Amniotic stem cell (primary cell): ENCODE measurements at places on chromosomes 3 and 15.

DNA sequence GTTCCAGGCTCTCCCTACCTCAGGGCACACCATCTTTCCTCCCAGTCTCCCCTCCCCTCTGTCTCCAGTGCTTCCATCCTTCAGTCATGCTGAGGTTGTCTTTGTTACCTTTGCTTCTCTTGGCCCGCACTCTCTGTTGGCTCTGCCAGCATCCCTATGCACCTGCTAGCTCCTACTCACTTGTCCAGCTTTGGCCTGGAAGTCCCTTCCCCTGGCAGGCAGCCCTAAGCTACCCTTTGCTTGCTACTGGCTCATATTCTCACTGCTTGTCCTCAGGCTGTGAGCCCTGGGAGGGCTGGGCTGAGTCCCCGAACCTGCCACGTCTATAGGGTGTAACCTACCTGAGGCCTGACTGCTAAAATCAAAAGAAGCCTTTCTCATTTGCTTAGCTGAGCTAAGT, 122.7 kb downstream of the PGPEP1L start:
- no peak for DNase-seq

GRCh38 chr3:52213005-52213404, 12.4 kb downstream of the TLR9 start:
- DNase-seq: no peak

GRCh38 chr3:66467996-66468735, 32.7 kb downstream of the LRIG1 start:
- DNase-seq: no peak

DNA sequence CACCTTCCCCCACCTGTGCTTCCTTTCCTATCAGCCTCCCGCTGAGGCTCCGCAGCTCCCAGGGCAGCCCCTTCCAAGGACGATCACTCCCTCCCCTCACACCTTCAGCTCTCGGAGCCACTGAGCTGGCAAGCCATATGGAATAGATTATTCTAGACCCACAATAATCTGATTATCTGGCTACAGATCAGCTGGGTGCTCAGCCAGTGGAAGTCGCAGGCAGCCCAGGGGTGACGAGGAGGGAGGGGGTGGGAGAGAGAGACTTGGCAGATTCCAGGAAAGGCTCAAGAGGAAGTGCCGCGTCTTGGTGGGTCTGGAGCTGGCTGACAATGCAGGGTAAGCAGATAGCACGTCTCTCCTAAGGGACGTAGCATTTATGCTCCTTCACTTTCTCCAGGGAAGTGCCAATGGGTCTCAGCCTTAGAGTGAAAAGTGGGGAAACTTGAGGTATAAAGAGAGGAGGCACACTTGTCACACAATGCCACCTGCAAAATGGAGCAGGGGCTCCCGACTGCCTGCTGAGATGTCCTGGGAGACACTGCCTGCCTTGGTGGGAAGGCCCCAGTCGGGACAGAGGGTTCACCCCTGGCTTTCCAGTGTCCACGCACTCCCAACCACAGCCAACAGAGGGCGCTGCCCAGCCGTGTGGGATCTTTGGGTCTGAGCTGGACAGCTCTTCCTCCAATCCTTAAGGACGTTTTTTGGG, 9.4 kb upstream of the MESP1 start:
- no peak for DNase-seq

- DNase-seq: no peak
Measured at GRCh38 chr15:40332113-40332781, 8.5 kb downstream of the CCDC9B start.

DNA sequence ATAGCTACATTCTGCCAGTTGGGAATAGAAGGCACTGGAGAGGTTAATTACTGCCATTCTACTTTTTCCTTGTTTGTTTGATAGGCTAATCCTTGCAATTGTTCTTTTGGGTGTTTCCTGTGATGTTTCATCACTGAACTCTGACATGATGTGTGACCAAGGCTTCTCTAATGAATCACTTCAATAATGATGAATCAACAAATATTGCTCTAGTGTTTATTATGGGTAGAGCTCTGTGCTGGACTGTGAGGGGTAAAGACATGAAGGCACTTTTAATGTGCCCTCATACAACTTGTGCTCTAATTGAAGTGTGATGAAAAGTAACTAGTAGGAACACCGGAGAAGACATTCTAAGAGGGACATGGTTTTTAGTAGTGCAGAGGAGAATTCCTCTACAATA, 233.6 kb downstream of the WDR72 start:
- DNase-seq: no peak

DNA sequence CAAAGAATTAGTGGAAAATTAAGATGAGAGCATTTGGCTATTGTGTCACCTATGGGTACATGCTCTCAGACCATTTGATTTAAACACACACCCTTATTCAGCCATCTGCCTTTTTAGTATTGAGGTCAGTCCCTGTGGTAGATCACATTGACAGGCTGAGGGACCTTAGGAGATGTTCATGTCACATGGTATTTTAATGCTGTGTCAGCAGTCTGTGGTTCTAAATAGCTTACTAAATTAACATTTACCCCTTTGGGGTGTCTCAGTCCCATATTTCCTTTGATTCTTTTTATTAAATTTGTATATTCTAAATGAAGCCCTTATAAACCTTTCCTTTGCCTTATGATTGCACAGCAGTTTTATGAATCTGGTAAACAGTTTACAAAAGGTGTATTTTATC, 2.3 kb downstream of the RBM5 start:
- no peak for DNase-seq

DNA sequence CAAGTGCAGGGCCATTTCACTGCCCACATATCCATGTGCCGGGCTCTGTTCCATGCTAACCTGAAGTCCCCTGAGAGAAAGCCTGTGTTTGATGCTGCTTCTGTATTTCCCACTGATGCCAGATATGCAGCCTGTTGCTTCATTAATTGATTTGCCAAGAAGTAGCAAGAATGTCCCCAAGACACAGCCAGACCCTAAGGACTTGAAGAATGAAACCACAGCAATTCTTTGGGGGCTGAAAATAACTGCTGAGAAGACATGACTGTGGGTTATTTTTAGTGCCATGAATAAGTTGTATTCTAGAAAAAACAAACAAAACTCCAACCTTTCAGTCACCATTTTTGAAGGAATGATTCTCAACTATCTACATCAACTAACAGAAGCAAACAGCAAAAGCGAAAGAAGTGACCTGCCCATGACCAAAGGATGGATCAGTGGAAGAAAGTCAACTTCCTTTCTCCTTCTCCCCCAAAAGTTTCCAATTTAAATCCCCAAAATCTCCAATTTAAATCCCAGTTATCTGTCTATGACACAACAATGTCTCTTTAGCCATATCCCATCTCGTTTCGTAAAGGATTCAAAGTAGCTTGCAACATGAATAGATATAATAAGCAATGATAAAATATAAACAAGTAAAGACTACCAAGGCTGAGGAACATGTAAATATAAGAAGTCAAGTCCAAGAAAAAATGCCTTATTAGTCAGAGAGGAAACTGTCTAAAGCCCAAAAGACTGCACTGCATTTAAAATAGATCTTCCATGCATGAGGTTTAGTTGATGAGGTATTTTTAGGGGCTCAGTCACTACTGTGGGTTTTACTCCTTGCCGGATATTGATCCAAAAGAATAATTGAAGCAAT, 226.8 kb downstream of the DTWD1 start:
- DNase-seq: no peak

GRCh38 chr15:64930019-64930652, 18.4 kb downstream of the ANKDD1A start:
- DNase-seq: no peak

DNA sequence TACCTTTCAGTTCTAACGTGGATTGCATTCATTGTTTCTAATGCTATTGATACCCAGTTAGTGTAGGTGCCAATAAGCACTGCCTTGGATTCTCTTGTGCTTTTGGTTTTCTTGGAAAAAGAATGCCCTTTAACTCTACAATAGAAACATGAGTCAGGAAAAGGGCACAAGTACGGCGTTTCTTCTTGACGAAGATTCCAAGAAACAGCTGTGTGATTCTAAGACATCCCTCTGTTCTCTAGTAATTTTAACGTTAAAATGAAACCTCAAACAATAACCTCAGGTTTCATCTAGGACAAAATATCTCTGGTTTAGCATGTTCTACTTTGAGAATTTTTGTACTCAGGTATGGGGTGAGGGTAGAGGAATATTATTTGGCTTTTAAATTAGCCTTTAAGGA, 540.5 kb upstream of the ATP11B start:
- DNase-seq: no peak

GRCh38 chr3:45947361-45947760, 4.1 kb downstream of the CXCR6 start:
- DNase-seq: no peak

DNA sequence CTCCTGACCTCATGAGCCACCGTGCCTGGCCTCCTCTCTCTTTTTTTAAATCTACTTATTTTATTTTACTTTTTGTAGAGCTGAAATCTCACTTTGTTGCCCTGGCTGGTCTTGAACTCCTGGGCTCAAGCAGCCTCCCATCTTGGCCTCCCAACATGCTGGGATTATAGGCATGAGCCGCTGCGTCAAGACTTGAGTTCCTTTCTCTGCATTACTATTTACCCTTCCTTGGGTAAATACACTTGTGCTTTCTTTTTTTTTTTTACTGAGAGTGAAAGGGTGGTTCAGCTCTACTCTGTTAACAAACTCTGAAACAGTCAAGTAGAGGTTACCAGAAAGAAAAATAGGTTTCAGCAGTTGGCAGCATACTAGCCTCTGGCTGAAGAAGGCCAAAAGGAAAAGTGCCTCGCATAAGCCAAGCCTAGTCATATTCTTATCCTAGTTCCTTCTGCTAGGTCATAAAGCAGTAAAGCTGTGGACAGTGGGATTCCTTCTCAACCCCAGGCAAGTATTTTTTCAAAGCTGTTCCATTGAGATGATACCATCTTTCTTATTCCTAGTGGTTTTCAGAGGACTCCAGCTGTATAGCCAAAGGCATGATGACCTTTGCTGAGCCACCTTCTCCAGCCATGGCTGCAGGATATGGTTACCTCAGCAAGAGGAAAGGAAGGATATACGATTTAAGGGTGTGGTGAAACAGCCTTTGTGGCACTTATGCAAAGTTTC, 135.1 kb downstream of the RBPMS2 start:
- no peak for DNase-seq
